ENCODE measurements at places on chromosomes 4 and X.

DNA sequence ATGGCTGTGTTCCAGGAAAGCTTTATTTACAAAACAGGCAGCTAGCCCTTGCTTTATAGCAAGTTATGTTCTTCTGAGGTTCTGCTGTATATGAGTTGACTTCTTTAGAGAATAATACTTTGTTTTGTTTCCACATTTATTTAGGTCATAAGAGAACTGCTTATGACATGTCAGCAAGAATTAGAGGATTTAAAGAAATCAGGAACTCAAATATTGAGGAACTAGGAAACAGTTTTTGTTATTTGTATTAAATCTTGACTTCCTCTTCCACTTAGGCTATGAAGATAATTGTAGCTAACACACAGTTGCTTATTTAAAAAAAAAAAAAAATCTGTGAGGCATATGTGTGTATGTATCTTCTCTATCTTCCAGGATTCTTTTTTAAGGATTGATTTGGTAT is 14.3 kb downstream of the ZRSR2 start:
- no peak for DNase-seq

DNA sequence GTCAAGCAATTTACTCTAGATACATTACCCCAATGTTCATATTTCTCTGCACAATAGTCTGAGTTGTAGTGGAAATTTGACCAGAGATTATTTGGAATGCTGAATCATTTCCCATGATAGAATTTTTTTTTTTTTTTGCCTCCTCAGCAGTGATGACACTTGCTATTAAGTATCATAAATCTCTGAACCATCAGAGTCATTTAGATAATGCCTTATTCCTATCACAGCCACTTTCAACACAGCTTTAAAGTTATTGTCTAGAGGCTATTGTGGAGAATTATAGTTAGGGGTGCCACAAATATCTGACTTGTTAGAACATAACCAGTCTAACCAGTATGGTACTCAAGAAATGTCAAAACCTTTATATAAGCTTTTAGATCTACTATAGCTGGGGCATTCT is 79.8 kb downstream of the LCORL start:
- no peak for DNase-seq

- DNase-seq: no peak
These were observed 22.1 kb upstream of the ADH7 start for GRCh38 chr4:99457270-99457669.

DNA sequence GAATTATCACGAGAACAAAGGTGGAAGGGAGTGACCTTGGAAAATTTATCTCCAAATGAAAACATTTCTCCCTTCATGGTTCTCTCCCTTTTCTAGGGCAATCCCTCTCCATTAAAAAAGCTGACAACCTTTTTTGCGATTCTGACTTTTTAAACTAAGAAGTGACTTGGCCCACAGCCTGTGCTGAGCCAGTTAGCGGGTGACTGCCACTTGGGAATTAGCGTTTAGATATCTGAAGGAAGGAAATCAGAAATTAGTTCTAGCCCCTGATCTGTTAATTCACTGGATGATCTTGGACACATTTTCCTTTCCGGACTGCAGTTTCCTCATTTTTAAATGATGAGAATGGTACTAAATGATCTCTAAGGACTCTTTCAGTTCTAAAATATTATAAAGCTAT is 245.0 kb downstream of the FBXO8 start:
- DNase-seq: no peak

GRCh38 chr4:173503330-173504180 is 26.5 kb downstream of the HAND2 start:
- DNase-seq: no peak

DNA sequence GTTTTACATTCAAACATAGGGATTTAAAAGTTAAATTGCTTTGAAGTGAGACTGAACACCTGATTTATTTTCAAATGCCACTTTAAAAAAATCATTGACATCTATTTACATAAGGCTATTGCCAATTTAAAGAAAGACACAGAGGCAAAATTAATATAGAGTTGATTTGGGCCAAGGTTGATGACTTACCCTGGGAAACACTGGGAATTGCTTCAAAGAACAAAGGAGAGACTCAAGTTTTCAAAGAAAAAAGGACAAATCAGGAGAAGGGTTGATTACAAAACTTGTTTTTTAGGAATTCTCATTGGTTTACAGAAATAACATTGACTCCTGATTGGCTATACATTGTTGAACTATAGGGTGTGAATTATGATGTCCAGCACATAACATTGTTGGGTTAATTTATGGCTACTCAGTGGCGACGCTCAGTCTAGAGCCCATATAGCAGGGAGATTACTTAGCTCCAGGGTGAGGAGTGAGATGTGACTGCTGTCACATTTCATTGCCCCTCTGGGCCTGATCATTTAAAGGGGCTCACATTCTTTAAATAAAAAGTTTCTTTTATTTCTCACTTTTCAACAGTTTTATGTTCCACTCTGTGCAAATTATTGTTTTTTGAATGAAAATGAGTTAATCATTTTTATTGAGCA is 184.6 kb downstream of the SPATA18 start:
- DNase-seq: no peak

GRCh38 chrX:151902813-151903591 is 9.7 kb upstream of the MAGEA4 start:
- no peak for DNase-seq

DNA sequence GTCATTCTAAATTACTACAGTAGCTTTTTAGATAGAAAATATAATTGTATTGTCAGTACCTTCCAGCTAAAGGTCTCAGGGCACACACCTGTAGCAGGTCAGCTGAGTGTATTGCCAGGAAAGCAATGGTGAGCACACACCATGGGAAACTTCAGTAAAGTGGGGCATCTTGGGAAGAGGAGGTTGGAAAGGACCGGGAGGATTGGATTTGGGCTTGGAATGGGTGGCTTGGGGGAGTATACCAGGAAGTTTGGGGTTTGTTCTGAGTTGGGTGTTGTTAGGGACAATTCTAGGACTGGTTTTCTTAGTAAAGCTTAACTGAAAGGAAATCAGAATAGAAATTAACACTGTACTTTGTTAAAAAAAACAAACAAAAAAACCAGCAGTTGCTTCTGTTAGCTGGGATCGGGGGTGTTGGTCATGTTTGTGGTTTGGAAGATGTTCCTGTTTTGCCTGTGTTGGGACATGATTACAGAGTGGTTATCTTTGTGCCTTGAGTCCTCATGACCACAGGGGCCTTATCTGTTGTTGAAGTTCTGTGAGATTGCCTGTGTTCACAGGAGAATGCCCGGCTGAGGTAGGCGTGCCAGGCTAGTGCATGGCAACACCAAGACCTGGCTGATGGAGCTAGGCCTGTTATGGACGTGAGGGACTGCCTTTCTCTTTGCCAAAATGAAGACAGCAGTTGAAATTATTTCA is 35.1 kb downstream of the PRIMPOL start:
- DNase-seq: no peak

DNA sequence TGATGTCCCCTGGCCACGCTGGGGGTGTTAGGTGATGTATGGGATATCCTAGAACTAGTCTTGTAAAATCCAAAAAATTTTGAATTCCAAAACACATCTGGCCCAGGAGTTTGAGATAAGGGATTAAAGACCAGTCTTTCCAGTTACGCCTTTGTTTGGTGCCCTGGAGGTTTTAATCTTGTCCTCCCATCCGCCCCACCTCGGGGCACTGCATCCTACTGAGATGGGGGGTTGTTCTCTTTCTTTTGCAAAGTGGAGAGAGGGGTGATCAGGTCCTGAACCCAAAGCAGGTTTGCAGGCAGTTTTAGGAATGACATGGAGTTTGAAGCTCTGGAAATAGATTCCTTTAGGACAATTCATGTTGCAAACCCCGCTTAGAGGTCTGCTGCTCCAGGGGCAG is 1.8 kb downstream of the SUV39H1 start:
- no peak for DNase-seq

DNA sequence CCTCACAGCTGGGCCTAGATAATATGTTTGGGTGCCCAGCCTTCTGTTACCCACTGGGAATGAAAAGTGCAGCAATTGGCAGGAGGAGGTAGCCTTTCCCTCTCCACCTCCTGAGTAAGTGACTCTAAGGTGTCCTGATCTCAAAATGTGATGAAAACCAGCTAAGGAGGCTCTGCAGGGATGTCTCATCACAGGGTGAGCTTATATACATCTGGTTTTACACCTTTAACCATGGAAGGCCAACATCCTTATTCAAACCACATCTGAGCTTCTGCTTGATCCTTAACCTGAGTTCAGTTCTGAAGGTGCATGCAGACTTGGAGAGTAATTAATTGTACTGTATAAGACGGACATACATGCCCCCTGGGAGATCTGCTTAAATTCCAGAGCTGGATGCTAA is 53.7 kb downstream of the HOPX start:
- DNase-seq: no peak

DNA sequence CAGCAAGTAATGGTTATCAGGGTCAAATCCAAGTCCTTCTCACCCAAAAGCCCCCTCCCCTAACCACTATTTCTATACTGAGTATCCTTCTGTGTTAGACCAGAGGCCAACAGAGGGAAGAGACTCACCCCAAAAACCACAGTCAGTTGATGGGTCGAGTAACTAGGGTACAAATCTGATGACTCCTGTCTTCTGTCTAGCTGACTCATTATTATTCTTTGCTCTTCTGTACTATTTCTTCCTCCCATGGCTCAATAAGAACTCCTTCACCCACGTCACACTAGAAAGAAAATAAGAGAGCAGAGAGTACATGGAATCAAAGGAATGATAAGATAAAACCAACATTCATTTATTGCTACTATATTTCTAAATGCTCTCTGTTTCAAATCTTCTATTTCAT is 2.0 kb downstream of the RAB40A start:
- no peak for DNase-seq

DNA sequence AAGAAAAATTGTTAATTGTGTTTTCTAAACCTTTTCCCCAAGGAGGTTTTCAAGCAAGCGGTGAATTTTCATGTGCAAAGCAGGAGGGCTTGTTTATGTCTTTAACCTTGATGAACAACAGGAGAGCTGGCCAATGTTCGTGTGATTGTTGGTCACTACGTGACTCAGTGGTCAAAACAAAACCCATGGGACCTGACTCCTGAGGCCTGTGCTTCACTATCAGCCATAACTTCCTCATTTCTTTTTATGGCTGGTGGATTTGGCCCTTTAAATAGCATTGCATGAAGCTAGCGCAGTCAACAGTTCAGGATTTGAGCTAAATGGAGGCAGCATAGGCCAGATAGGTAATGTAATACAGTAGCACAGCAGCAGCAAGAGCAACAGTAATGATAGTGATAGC is 80.5 kb downstream of the MID1IP1 start:
- DNase-seq: no peak

GRCh38 chrX:96683997-96684338 is 674 bp upstream of the DIAPH2 start:
- no peak for DNase-seq

DNA sequence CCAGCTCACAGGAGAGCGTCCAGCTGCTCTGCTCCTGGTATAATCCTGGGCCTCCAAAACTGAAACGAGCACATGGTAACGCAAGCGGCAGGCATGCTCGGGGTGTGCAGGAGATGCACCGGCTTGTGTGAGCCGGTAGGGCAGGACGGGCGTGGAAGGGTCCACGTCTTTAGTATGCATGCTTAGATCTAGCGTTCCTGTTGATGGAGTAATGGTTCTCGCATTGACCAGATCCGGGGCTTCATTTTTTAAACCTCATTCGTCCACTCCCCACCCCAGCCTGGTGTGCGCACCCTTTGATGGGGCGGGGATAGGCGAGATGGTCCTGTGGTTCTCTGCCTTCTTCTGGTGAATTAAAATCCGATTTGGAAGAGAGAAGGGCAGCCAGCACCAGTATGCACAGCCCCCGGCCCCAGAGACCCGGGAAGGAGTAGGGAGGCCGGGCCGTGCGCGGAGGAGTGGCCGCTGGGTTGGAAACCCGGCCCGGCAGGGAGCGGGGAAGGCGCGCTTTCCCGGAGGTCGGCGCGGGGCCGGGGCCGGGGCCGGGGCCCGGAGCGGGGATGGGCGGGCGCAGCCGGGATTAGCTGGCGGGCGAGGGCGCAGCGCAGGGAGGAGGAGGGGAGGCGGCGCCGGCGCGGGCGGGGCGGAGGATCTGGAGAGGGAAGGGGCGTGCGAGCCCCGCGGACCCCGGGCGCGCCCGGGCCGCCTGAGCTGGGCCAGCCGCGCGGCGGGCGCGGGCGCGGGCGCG is 39.9 kb downstream of the FAM149A start:
- DNase-seq: peak; percentile 61

GRCh38 chr4:93384887-93385286 is 443.7 kb upstream of the ATOH1 start:
- DNase-seq: no peak

DNA sequence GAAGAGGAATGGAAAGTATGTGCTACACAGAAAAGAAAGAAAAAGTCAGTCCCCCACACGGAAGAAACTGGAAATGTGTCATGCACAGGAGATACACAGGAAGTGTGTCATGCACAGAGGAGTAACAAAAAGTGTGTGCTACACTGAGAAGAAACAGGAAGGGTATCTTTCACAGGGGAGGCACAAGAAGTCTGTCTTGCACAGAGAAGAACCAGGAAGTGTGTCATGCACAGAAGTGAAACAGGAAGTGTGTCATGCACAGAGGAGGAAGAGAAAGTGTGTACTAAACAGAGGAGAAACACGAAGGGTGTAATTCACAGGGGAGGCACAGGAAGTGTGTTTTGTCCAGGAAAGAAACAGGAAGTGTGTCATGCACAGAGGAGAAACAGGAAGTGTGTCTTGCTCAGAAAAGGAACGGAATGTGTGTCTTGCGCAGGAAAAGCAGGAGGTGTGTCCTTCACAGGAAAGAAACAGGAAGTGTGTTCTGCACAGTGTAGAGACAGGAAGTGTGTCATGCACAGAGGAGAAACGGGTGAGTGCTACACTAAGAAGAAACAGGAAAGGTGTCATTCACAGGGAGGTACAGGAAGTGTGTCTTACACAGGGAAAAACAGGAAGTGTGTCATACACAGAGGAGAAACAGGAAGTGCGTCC is 527.2 kb upstream of the PRKX start:
- DNase-seq: peak; percentile 48

DNA sequence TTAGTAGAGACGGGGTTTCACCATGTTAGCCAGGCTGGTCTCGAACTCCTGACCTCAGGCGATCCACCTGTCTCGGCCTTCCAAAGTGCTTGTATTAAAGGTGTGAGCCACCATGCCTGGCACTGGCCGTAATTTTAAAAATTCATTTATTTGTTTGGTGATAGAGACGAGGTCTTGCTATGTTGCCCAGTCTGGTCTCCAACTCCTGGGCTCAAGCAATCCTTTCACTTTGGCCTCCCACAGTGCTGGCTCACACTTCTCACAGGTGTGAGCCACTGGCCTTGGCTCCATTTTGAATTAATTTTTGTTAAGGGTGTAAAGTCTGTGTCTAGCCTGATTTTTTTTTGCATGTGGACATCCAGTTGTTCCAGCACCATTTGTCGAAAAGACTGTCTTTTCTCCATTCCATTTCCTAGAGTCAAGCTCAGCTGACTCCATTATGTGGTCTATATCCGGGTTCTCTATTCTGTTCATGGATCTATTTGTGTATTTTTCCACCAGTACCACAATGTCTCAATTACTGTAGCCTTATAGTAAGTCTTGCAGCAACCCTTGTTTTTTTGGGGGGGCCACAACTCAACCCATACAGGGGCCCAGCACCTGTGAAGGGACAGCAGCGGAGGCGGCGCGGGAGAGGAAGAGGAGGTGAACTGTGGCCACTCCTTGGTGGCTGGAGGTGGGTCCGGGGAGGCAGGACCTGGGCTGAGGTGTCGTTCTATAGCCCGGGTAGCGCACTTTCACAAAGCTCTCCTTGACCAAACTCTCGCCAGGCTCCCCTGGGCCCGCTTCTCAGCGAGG is 1.5 kb upstream of the NSD2 start:
- DNase-seq: peak; percentile 73

Measured in MM.1S (cell line).